HFFc6 (cell line): ENCODE measurements at places on chromosomes 7 and 10.
A peak's percentile ranks its signal among the peaks of the same experiment; 100 is the strongest.

DNA sequence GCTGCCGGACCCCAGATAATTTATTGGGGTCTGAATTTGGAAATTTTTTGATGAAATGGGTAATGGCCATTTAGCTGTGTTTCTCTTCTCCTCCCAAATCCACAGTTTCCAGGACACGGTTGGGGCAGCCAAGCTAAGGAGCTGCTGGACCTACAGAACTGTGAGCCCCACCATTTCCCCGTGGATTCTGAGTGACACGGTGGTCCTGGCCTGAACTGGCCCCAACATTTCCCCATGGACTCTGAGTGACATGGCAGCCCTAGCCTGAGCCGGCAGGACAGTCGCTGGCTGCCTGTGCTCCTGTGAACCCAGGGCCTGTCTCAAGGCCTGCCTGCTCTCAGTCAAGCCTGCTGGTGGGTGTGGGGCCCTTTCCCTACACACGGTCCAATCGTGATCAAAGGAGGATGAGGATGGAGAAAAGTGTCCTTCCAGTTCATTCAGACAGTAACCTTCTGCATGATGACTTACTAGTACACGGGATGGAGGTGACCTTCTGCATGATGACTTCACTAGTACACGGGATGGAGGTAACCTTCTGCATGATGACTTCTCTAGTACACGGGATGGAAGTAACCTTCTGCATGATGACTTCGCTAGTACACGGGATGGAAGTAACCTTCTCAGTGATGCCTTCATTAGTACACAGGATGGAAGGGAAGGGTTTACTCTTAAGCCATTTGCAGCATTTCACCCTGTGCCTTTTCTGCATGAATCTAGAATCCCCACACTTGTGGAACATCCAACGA, 359.9 kb downstream of the GLRX3 start:
- no peak for DNase-seq

DNA sequence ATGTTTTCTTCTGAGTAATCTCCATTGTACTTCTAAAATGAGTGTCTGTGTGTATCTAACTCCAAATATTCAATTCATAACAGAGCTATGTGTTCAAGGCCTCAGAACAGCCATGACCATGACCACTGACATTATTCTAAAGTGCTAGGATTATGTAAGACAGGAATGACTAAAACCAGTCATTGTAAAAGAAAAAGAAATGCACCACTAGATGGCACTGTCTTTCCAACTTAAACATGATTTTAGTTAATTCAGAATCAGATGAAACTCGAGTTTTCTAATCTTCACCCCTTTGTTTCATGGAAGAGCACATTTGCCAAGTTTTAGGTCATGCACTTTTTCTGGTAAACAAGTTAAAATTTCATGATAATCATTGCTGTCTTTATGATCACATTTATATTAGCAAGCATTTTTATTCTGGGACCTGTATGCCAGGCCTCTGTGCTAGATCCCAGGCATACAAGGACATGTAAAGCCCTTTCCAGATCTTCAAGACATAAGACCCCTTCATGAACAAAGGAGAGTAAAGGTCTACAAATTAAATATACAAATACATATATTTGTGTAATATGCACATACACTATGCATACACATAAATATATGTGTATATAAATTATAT, 26.1 kb upstream of the RSU1 start:
- peak; percentile 89 for DNase-seq

- peak; percentile 72 for DNase-seq
These were observed 2.0 kb downstream of the REPIN1 start for GRCh38 chr7:150370612-150371071.

DNA sequence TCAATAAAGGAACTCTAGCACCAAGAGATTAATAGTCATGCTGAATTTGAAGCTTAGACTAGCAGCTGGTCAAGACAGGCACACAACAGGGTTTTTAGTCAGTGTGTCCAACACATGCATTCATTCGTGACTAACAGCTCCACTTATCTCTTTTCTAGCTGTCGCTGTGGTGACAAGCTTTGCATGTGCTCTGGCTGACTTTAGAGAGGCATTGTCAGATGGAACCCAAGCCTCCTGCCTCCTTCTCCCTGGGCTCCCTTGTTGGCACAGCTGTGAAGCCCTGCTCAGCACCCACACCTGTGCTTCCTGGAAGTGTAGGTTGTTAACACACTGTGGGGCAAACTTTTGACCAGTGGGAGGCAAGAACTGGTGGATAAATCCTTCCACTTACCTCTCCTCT, 9.8 kb upstream of the AGK start:
- DNase-seq = no peak

DNA sequence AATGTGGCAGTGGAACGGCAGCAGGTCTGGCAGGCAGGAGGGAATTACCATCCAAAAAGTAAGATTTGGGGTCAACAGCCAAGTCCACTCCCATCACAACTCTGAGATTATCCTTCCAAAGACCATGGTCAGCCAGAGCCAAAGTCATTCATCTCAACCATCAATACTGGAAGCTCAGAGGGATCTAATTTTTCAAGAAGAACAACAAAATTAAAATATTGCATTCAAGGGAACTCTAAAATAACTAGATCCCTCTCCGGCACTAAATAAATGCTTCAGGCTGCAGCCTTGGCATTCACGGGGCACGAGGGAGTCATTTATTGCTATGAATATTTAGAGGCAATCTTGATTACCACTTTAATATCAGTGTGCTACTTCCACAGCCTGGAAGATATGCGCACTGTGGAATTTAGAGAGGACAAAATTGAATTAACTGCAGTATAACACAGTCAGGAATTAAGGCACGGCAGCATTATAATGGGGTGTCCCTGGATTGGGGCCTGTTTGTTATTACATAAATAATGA, 102.0 kb downstream of the ADAM12 start:
- DNase-seq = no peak
